ENCODE measurements at places on chromosomes 12 and 14. TPM values are rescaled to one million over a fixed set of nuclear protein-coding genes. Genes with fewer than 3 reads are reported as not detected.

IFNG-AS1 gene
- not detected for polyA plus RNA-seq

CLEC4C gene
- polyA plus RNA-seq = 0.07 TPM

GRCh38 chr14:78673845-78674244 is 503.7 kb downstream of the NRXN3 start:
- no peak overlapping the region for H3K27ac ChIP-seq
- H3K36me3 ChIP-seq = no peaks in the 10 kb centered on the region
- H3K27me3 ChIP-seq = no peaks in the 10 kb centered on the region
- no peak for DNase-seq
- no peaks in the 10 kb centered on the region for H3K4me1 ChIP-seq

- no peak overlapping the region for H3K27ac ChIP-seq
- H3K36me3 ChIP-seq = no peaks in the 10 kb centered on the region
- no peaks in the 10 kb centered on the region for H3K27me3 ChIP-seq
- H3K4me3 ChIP-seq = no peak overlapping the region
- H3K4me1 ChIP-seq = no peaks in the 10 kb centered on the region
- no peak for DNase-seq
These were observed 76.4 kb downstream of the GPATCH2L start for GRCh38 chr14:76228138-76228537.

GRCh38 chr12:28222081-28222700 is 31.9 kb downstream of the CCDC91 start:
- no peaks in the 10 kb centered on the region for H3K4me1 ChIP-seq
- no peaks in the 10 kb centered on the region for H3K27me3 ChIP-seq
- no peak for DNase-seq
- H3K36me3 ChIP-seq = no peaks in the 10 kb centered on the region

DNA sequence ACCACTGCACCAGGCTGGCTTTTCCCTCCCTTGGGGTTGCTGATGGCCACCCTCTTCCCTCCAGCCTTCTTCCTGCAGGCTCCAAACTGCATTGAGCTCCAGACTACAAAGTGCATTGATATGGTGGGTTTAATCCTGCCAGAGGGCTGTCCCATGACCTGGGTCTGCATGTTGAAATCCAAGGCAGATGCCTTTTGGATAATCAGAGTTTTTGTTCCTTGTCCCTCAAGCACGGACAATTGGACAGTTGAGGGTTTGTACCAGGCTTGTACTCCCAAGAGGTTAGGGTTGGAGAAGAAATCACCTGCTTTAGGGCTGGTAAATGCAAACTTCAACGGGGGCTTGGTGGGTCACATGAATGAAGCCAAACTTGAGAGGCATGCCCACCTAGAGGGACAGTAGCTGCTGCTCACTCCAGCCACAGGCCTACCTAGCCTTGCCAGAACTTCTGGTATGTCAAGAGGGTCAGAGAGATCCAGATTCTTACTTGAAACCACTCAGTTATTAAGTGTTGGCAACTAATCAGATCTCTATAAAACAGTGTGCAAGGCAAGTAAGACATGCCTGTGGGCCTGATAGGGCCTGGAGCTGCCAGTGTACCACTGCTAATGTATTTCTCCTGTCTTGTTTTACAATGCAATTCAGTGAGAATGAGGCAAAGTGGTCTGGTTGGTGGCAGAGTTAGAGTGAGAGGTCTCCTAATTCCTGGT is 21.7 kb upstream of the KRT83 start:
- no peak for DNase-seq
- no peak overlapping the region for H3K27ac ChIP-seq
- H3K4me1 ChIP-seq = no peaks in the 10 kb centered on the region
- no peaks in the 10 kb centered on the region for H3K27me3 ChIP-seq
- H3K36me3 ChIP-seq = no peaks in the 10 kb centered on the region

GRCh38 chr12:69524755-69525469 is 54.7 kb downstream of the FRS2 start:
- no peak overlapping the region for H3K27ac ChIP-seq
- no peaks in the 10 kb centered on the region for H3K36me3 ChIP-seq
- H3K27me3 ChIP-seq = no peaks in the 10 kb centered on the region
- DNase-seq = no peak
- no peak overlapping the region for H3K4me3 ChIP-seq
- no peaks in the 10 kb centered on the region for H3K4me1 ChIP-seq

DNA sequence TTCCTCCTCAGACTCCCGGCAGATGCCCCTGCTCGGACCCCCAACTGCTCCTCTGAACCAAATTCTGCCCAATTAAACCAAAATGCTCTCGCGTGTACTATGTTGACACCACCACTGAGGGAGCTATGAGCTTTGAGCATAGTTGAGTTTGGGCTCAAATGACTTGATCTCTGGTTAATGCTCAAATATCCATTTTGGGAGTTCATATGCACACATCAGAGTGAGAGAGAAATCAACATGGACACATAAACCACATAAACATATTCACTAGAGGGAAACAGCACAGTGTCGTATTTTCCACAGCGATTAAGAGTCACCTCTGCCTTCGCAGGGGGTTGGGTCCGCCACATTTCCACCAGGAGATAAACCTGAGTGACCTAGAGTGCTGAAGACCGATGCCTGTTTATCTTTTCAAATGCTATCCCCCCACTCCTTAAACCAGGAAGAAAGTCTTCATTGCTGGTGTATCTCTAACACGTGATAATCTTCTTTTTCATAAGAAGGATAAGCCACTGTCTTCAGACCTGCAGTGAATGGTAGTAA is 59.4 kb upstream of the FOXN3 start:
- no peak for DNase-seq
- H3K4me1 ChIP-seq = no peaks in the 10 kb centered on the region
- H3K27me3 ChIP-seq = no peaks in the 10 kb centered on the region
- no peak overlapping the region for H3K4me3 ChIP-seq
- H3K27ac ChIP-seq = no peak overlapping the region

LYSET gene
- 50.4 TPM for polyA plus RNA-seq

DNA sequence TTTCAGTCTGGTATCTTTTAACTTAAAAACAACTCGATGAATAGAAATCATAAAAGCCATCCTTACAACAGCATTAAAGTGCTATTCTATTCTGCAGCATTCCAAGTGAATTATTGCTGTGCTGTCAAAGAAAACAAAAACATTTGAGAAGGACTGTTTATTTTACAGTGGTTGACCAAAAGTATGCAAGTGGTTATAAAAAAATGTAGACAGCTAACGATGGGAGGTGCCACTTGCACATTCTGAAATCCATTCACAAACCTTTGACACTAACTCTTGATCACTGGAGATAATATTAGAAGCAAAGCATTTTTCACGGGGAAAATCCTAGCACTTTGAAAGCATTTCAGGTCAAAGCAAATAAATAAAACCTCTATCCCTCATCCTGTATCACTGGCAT is 55.6 kb downstream of the HMGA2 start:
- no peak overlapping the region for H3K4me3 ChIP-seq
- no peak overlapping the region for H3K27ac ChIP-seq
- H3K36me3 ChIP-seq = no peaks in the 10 kb centered on the region
- no peaks in the 10 kb centered on the region for H3K4me1 ChIP-seq
- DNase-seq = peak; percentile 20

DNA sequence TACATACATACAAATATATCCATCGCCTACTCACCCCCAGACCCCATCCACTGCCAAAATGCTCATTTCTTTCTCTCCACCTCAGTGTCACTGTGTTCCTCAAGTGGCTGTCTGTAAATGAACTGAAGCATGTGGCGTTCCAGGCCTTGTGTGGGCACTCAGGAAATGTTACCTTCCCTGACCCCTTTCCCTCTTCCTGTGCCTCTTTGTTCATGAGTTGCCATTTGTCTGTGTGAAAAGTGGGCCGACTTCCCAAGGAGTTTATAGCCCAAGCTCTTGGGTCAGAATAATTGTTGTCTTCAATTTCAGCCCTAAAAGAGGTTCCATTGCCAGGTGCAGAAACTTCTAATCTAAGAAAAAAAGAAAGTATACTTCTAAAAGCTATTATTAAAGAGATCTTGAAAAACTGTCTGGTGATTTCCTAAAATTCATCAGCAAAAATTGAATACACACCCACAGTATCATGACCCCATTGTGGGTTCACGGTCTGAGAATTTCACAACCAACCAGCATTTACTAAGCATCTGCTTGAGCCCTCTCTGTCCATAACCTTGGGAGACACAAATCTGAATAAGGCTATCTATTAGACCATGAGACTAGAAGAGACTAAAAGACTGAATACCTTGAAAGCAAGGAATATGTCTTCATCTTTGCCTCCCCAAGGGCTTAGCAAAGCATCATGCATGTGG is 201.4 kb upstream of the EEA1 start:
- DNase-seq = no peak
- no peak overlapping the region for H3K27ac ChIP-seq
- H3K4me3 ChIP-seq = no peak overlapping the region

YEATS4 gene
- 23.0 TPM for polyA plus RNA-seq

ZBTB42 gene
- polyA plus RNA-seq = 4.2 TPM

- H3K4me1 ChIP-seq = no peaks in the 10 kb centered on the region
- no peak overlapping the region for H3K27ac ChIP-seq
- H3K27me3 ChIP-seq = no peaks in the 10 kb centered on the region
- H3K36me3 ChIP-seq = peaks cover 2% of the 10 kb centered on the region
- no peak for DNase-seq
These were observed 62.8 kb downstream of the EXOC5 start for GRCh38 chr14:57205938-57206337.

DNA sequence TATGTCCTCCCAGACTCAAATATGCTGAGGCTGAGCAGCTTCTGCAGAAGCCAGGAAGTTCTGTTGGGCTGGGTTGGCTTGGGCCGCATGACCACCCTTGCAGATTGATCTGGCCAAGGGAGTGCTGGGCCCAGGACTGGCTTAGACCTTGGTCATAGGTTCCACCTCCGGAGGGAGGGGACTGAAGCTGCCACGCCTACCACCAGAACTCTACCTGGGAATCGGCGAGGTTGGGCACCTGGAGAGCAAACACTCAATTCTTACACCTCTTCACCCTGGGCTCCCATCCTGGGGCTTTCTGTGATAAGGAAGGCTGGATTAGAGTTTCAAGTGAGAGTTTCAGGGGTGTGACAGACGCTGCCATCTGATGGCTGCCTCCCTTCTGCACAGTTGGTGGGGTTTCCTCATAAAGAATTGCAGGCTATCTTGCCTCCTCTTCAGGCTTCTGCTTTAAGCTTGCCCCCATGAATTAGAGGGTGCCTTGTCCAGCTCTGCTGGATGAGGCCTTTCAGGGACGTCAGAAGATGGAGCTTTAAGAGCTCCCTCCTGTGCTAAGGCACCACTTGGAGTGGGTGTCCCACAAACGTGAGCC is 5.8 kb downstream of the SLC24A4 start:
- H3K4me1 ChIP-seq = no peaks in the 10 kb centered on the region
- peaks cover 4% of the 10 kb centered on the region for H3K27me3 ChIP-seq
- H3K27ac ChIP-seq = no peak overlapping the region
- no peaks in the 10 kb centered on the region for H3K36me3 ChIP-seq
- H3K4me3 ChIP-seq = no peak overlapping the region
- DNase-seq = no peak

DNA sequence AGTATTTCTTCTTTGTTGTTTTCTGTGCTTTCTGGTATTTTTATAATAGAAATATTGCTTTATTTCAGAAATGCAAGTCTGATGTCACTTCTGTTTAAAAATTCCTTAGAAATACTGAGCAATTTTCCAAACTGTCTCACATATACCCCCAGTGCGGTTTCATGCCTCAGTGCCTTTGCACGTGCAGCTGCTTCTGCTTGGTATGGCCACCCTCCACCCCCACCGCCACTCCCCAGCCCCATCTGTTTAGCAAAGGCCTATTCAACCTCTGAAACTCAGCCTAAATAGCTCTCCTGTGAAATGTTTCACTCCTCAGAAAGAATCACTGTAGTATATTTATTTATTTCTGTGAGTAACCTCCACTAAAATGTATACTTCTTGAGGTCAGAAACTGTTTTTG is 52.3 kb downstream of the PPM1H start:
- no peak overlapping the region for H3K4me3 ChIP-seq
- H3K4me1 ChIP-seq = no peaks in the 10 kb centered on the region
- no peaks in the 10 kb centered on the region for H3K27me3 ChIP-seq
- no peak overlapping the region for H3K27ac ChIP-seq
- H3K36me3 ChIP-seq = no peaks in the 10 kb centered on the region

ANGEL1 gene
- polyA plus RNA-seq = 8.8 TPM

DNA sequence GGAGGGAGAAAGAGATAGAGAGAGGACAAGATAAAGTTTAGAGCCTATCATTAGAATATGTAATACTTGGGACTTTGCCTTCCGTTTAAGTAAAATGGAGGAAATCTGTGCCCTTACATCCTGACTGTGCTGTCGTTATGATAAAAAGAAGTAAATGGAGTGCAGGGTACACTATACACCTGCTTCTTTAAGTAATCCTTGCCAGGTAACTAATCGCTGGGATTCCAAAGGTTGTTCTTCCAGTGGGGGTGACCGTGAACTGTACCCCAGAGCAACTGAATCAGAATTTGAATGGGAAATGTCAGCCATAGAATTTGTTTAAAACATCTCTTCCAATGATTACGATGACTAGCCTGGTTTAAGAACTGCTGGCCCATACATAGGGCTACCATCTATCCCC is 126.1 kb upstream of the EEA1 start:
- H3K4me1 ChIP-seq = peaks cover 24% of the 10 kb centered on the region
- H3K4me3 ChIP-seq = no peak overlapping the region
- no peak overlapping the region for H3K27ac ChIP-seq
- DNase-seq = peak; percentile 67
- no peaks in the 10 kb centered on the region for H3K27me3 ChIP-seq
- no peaks in the 10 kb centered on the region for H3K36me3 ChIP-seq

DNA sequence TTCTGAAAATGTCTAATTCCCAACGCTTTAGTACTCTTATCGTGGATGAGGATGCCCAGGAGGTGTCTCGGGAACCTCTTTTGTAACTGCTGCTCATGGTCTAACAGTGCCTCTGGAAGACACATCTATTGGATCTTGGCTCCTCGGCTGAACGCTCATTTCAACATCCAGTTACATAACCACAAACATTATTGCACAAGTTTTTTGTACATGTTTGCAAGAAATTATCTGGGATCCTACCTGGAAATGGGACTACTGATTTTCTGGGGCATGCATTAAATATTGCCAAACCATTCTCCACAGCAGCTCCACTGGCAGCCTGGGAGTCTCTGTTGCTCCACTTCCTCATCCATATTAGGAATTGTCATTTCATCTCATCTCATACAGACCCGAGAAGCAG is 117.5 kb upstream of the EVL start:
- H3K27ac ChIP-seq = no peak overlapping the region
- peaks cover 27% of the 10 kb centered on the region for H3K4me1 ChIP-seq

DNA sequence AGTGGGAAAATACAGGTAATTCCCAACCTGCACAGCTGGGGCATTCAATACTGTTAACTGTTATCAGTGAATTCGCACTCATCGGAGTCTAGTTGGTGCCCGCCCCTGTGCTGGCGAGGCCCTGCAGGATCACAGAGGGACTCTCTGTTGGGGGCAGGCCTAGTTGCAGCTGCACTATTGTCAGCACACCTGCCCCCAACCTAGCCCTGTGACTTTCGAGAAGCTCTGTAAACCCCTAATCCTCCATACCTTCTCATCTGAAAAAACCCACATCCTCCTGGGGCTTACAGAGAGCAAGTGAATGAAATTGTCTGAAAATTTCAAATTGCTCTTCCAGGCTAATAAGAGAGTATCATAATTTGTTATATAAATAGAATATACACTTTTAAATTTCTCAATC is 132.2 kb upstream of the NUDT4 start:
- no peaks in the 10 kb centered on the region for H3K27me3 ChIP-seq
- no peaks in the 10 kb centered on the region for H3K36me3 ChIP-seq
- peaks cover 25% of the 10 kb centered on the region for H3K4me1 ChIP-seq
- H3K4me3 ChIP-seq = no peak overlapping the region
- H3K27ac ChIP-seq = no peak overlapping the region
- DNase-seq = no peak

GRCh38 chr14:99342204-99342603 is 70.2 kb upstream of the BCL11B start:
- DNase-seq = no peak
- no peaks in the 10 kb centered on the region for H3K4me1 ChIP-seq
- no peak overlapping the region for H3K4me3 ChIP-seq
